Stimulated activated CD8-positive, alpha-beta memory T cell treated with anti-CD3 and anti-CD28 coated beads, Interleukin-2, amount 100 ng/mL, for 1 hour (primary cell): ENCODE measurements at places on chromosomes 4 and X.

DNA sequence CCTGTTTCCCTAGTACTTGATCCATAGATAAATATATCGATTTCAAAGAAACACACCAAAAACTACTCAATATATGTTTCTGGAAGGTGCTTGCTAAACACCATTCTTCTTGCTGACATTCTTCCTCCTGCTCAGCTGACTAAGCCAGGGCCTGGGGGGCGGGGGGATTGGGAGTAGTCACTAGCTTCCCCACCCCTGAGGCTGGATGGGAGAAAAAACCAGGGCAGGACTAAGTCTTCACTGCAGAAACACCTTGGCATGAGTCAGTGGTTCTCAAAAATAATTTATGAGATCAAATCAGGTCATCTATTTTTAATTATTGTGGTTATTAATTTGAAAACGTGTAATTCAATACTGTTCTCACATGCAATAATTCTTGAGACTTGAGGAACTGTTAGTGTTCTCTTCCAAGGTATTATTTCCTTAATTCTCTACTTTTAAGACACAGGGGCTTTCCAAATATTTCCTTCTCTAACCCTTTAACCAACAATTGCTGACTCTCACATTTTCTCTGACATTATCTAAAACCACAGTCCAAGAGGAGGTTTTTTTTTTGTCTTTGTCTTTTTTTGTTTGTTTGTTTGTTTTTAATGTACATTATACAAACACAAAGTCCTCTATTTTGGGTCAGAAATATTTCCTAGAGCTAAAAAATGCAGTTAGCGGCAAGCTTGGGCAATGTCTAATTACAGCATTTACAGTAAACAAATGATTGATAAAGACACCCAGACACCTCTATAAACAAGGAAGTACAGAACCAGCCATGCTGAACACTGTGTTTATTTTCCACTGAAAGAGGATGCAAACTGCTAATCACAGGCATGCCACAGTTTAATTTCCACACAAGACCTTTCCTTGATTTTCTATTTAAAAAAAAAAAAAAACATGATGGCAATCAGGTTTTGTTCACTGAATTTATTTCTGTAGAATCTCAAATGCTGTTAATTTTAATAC, 120.3 kb upstream of the USP9X start:
- DNase-seq, result no peak

GRCh38 chr4:112099701-112100297, 45.5 kb upstream of the FAM241A start:
- DNase-seq, result no peak

DNA sequence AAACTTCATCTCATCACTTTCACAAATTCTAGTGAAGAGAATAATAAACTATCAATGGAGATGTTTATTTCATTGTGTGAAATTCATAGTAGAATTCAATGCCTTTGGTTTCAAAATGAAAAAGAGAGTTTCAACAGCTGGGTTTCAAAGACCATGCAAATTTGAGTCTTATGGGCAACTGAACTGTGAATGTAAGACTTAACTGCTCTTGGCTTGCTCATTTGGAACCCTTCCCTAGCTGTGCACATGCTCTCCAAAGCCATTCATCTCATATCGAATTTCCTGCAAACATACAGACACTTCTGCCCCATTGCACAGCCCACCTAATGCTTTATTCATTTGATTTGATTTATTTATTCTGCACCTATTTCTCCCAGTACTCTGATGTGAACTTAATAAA, 154.5 kb downstream of the GRXCR1 start:
- no peak for DNase-seq

GRCh38 chr4:110628663-110629213, 5.9 kb upstream of the PITX2 start:
- no peak for DNase-seq

- no peak for DNase-seq
Measured at GRCh38 chr4:56086073-56086541, 137.4 kb downstream of the CEP135 start.

- no peak for DNase-seq
Measured at GRCh38 chrX:35919536-35920309, at the start of gene CFAP47. Gene CFAP47, plus strand, starts transcription at chrX:35919734. Its CDS starts 66 bp downstream, at chrX:35919800.

- DNase-seq, result no peak
Measured at GRCh38 chrX:66015900-66016689, 23.8 kb downstream of the VSIG4 start.

DNA sequence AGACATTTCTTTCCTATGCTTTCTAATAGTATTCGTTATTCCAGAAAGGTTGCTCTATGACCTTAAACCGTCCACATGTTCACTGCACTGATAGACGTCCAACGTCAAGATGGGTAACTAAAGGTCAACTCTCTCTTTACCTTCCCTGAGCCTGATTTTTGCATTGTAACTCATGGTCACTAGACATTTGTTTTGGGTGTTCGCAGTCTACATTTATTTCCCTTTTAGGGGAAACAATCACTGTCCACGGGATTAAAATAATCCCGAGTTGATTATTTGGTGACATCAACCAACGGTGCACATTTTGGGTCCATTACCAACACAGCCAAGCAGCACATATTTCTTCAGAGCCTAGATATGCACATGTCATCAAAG, 540 bp upstream of the HADH start:
- DNase-seq, result no peak

DNA sequence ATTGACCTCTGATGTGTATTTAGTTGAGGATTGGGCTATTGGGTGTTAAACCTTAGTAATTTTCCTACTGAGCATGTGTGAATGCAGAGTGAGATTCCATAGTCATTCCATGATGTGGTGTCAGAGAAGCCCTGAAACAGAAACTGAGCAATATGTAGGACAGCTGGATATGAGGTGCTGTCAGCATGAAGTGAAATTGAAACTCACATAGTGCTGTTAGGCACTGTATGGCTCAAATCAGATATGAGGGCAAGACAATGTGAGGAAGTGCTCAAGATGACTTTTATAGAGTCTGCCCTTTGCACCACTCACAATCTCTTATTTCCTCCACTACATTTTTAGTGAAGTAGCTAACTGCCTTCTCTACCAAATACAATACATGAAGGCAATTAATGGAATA, 188.3 kb downstream of the SH3BGRL start:
- DNase-seq, result no peak

DNA sequence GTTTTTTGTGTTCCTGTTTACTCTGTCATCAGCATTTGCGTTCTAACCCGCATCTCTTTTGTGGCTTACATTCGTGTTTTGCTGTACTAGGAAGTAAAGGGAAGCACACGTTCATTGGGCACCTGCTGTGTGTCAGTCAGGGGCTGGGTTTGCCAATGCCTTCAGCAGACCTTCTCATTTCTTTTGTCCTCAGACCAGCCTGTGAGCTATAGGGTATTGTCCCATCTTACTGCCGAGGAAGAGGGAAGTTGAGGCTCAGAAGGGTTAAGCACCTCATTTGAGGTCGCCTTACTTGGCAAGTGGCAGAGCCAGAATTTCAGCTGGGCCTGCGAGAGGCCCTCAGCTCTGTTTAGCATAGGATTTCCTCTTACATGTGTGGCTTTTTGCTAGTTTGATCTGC, 8.7 kb downstream of the TBC1D14 start:
- DNase-seq, result no peak

DNA sequence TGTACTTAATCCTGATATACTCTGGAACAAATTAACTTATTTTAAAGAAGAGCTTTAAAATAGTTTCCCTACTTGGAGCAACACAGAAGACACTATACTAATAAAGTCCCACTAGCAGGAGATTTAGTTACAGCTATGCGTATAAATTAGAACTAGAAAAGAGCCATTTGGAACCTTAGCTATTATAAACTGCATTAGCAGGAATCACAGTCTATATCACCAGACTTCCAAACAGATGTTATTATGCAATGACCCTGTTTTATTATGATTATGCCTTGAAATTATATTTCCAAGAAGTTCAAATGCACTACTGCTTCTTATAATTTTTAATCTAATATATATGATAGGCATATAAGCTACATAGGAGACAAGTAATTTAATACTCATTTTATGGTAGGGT, 95.5 kb upstream of the WDR44 start:
- DNase-seq, result no peak

GRCh38 chr4:66691101-66691500, 854.2 kb downstream of the CENPC start:
- DNase-seq, result no peak

GRCh38 chr4:32022071-32022470, 1301.9 kb downstream of the PCDH7 start:
- no peak for DNase-seq

GRCh38 chrX:18855919-18856644, 127.8 kb downstream of the PHKA2 start:
- DNase-seq, result no peak

- no peak for DNase-seq
Measured at GRCh38 chr4:175536852-175537453, 275.1 kb downstream of the GPM6A start.

DNA sequence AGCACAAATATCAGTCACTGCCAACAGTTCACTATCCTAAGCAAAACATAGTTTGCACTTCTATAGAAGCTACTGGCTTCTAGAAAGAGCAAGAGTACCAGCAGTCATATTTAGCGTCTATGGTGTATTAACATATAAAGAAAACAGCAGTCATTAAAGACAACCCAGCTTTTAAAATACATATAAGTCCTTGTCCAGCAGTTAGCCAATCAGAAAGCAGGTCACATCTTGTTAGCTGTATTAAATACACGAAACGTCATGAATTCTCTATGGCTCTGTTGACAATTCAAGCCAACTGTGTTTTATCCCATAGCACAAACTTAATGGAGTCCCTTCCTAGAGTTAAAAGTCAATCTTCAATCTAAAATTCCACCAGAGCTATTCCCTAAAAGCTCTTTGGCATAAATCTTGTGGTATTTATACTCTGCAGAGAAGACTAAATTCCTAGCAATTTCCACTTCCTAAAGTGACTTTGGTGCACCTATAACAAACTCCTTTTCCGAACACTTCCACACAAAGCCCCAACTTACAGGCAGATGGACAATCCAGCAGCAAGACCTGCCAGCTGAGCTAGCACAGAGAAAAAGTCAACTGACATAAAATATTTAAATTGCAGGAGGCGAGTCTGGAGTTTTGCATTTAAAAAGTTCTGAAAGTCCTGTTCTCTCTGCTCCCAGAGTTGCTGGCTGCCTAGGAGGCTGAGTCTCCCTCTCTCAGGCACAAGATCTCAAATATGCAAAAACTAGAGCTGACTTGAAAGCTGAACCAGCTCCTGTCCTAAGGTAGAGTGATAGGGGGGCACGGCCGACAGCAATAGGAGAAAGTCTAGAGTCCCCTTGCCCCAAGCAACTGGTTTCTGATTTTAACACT, 1.3 kb downstream of the LDB2 start:
- DNase-seq, result no peak

GRCh38 chrX:40694802-40695201, 40.5 kb downstream of the MED14 start:
- DNase-seq, result no peak

- DNase-seq, result no peak
Measured at GRCh38 chr4:134624365-134624764, 422.8 kb upstream of the PABPC4L start.

DNA sequence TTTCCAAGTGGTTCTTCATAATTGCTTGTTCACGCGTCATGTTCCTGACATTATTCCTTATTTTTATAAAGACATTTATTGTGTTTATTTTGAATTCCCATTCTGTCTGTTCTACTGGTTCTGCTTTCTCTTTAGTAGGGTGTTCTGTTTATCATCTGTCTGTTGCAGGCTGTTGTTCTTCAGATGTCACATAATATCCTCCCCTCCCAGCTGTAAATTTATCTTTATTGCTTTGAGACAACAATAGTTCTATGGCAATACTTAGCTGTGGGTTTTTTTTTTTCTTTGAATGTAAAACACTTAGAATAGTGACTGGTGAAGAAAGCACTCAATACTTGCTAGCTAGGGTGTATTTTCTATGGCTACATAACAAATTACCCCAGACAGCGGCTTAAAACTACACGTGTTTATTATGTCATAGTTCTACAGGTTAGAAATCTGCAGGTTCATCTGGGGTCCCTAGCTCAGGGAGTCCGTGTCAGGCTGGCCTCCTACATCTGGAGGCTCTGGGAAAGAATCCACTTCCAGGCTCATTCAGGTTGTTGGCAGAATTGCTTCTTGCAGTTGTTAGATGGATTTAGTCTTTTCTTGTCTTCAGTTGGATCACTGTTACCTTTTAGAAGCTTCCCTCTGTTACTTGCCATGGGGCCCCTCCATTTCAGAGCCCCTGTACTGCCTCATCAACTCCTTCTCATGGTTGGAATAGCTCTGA, 63.4 kb upstream of the ENPEP start:
- no peak for DNase-seq

- no peak for DNase-seq
Measured at GRCh38 chr4:68336530-68336929, 13.4 kb downstream of the YTHDC1 start.
